ENCODE measurements at places on chromosomes 7 and 10.

DNA sequence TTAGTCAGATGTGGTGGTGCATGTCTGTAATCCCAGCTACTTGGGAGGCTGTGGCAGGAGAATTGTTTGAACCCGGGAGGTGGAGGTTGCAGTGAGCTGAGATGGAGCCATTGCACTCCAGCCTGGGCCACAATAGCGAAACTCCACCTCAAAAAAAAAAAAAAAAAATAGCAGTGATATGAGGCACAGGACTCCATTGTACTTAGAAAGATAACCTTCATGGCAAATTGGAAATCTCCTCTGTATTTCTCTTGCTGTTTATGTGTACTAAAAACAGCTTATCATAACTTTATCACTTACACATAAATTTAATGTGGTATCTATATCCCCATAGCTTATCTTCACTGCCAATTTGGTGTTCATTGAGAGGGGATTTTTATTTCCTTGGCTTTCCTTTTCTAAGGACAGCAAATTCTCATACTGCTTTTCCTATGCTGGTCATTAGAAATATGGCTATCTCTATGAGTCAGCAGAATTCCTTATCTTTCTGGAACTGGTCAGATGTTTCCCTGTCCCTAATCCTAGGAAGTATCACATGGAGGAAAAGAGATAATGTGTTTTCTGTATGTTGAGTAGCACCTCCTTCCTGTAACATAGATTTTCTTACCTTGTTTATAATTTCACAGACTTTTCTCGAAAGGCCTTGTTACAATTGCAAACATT lies 40.6 kb upstream of the ZEB1 start:
- DNase-seq: no peak

- DNase-seq: no peak
Measured at GRCh38 chr7:132433301-132433700, 143.0 kb downstream of the PLXNA4 start.

GRCh38 chr7:95980706-95981105 lies 208.4 kb downstream of the DYNC1I1 start:
- no peak for DNase-seq

GRCh38 chr10:80460399-80461207 lies 6.5 kb downstream of the TSPAN14 start:
- DNase-seq: no peak

GRCh38 chr10:86128360-86128759 lies 238.2 kb downstream of the GRID1 start:
- no peak for DNase-seq

DNA sequence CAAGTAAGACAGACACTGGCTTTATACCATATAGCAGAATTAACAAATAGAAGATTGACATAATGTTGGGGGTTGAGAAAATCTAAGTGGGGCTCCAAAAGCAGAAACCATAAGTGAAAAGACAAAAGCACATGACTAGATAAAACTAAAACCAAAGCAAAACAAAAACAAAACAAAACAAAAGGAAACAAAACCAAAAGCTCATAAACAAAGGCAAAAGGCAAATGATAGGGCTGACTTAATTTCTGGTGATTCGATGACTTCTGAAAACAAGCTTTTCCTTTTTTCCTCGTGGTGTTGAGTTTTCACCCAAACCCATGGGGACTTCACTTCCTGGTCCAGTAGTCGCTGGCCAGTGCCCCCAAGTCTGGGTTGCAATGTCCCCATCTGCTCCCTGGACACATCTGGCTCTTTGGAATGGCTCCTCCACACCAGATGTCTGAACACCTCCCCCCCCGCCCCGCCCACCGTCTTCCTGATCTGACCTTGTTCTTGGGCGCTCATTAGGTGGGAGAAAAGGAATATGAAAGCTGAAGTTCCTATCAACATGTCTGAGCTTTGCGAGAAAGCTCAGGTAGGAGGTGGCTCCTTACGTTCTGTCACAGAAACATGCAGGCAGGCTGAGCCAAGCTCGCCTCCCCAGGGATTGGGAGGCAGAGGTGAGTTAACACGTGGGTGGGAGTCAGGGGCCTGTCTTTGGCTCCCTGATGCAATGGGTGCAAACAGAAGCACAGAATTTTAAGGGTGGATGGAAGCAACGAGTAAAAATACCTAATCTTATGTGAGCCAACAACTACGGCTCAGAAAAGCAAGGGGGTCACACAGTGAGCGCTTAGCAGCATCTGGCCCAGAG lies 121.0 kb downstream of the NEURL1 start:
- no peak for DNase-seq

- DNase-seq: no peak
Measured at GRCh38 chr7:19017374-19017773, 100.1 kb downstream of the TWIST1 start.

GRCh38 chr10:5040010-5040673 lies 36.5 kb upstream of the AKR1C2 start:
- DNase-seq: no peak

DNA sequence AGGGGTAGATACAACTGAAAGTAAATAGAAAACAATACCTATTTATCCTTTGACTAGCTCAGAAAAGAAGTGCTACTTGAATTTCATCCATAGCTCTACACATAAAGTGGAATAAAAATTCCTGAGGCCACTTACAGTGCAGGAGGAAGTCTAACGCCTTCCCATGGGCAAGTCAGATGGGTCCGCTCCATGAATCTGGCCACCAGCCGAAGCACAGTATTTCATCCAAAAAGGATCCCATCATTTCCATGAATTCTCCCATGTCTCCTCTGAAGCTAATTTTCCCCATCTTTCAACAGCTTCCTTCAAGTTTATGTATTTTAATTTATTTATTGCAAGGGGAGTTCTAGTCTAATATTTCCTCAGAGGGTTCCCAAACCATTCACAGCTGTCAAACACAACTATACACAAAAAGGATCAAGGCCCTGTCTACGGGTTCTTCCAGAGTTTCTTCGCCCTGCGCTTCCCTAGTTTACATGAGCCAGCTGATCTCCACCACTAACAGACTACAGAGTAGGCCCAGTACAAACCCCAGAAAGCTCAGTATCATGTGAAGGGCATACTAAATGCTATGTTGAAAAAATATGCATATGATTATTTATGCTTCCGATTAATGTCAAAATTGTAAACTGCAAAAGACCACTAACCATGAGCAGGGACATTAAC lies 184.7 kb downstream of the DOCK4 start:
- DNase-seq: no peak

GRCh38 chr7:70435634-70436033 lies 696.3 kb upstream of the GALNT17 start:
- no peak for DNase-seq

GRCh38 chr10:29603223-29603896 lies 31.4 kb downstream of the SVIL start:
- no peak for DNase-seq

- no peak for DNase-seq
Measured at GRCh38 chr7:7321681-7322080, 139.3 kb downstream of the C1GALT1 start.

- no peak for DNase-seq
Measured at GRCh38 chr10:123139521-123140163, 3.9 kb downstream of the HMX3 start.

GRCh38 chr10:31383810-31384588 lies 65.0 kb downstream of the ZEB1 start:
- no peak for DNase-seq

- DNase-seq: no peak
Measured at GRCh38 chr7:86391813-86392212, 251.9 kb upstream of the GRM3 start.

GRCh38 chr10:33799281-33799943 lies 464.9 kb upstream of the NRP1 start:
- no peak for DNase-seq

GRCh38 chr10:28754930-28755718 lies 77.8 kb downstream of the BAMBI start:
- DNase-seq: no peak

DNA sequence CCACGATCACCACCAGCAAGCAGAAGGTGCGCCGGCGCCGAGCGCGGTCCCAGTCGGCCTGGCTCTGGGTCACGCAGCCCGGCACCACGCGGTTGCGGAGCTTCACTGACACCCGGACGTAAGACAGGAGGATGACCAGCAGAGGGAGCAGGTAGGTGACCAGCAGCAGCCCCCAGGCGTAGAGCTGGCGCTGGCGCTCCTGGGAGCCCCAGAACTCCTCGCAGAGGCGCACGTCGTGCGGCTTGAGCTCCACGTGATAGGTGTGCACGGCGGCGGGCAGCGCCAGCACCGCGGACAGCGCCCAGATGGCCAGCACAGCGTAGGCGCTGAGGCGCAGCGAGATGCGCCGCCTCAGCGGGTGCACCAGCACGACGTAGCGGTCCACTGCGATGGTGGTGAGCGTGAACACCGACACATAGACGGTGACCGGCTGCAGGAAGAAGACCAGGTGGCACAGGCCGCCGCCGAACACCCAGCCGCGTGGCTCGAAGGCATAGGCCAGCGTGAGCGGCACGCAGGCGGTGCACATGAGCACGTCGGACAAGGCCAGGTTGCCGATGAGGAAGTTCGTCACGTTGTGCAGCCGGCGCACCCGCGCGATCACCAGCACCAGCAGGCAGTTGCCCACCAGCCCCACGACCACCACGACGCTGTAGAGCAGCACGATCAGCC lies 920 bp downstream of the PRLHR start:
- DNase-seq: peak; percentile 9

- no peak for DNase-seq
Measured at GRCh38 chr10:124904796-124905195, 37.1 kb upstream of the ZRANB1 start.

DNA sequence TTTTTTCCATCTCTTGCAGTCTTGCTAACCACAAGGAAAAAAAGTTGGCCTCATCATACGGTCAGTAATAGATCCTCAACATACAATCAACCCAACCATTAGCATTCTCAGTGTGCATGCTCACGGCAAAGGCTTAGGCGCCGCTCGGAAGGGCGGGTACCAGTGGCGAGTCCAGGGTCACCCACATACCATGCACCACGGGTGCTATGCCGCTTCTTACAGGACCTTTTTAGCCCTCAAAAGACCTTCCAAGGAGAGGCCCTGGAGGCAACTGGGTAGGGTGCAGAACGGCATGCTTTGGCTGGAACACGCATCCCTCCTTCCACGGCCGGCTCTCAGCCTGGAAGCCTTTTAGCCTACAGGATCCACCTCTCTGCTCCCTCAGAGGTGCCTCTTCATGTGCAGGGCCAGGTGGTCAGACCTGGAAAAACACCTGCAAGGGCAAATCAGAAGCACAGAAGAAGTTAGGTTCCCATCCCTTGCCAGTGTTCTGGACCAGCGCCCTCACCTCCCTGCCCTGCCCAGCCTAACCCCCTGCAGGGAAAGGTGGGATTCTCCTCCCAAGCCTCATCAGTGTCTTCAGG lies 5.8 kb downstream of the KLF6 start:
- DNase-seq: no peak

DNA sequence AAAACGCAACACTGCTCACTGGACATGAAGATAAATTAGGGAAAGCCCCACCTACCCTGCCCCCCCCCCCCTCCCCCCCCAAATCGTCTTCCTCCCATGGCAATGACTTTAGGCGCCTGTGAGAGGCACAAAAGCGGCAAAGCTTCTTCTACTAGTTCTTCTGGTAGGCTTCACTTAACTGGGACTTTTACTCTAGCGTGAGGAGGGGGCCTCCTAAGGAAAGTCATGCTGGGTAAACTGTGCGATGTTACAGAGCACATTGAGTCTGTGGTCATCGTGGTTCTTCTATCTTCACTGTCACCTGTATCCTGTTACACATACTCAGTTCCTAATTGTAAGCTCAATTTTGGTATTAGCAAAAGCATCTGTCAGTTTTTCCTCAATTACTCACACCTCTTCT lies 25.1 kb downstream of the HSPB1 start:
- DNase-seq: no peak

DNA sequence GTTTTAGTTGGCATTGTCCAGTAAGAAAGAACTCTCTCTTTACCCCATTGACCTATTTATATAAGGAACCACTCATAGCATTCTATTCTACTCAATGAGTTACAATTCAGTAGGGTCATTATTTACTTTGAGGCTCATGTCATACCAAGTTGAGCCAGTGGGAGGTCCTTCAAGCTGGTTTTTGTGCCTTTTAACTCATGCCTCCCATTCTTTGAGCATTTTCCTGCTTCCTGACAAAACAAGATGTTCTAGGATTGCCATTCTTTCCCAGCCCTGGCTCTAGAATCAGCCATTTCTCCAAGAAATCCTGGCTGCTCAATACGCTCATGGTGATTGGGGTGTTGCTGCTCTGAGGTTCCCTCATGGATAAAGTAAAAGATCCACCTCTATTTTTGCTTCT lies 250.1 kb downstream of the ABCA13 start:
- no peak for DNase-seq

DNA sequence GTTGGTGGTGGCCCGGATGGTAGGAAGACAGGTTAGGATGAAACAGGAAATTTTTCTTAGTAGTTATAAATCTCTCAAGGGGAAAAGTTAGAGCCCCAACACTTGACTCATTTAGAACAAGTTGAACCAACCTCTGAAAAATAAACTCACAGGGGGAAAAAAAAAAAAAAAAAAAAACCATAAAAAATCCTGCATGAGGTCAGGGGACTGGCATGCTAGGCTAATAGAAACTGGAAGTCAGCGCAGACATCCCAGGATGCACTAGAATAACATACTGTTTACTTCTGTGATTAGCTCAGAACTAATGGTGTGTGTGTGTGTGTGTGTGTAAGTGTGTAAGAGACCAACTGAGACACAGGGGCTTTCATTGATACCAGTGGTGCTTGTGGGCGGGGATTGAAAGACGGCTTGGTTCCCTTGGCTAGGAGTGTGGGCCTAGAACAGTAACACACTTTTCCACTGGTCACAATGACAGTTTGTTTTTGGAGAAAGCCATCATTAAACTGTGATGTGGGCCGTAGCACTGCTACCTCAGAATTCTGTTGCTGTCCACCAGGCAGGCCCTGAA lies 491.6 kb upstream of the GALNT17 start:
- DNase-seq: no peak

GRCh38 chr7:101859411-101860106 lies 42.1 kb downstream of the CUX1 start:
- no peak for DNase-seq

GRCh38 chr7:27771111-27771510 lies 31.1 kb downstream of the TAX1BP1 start:
- DNase-seq: no peak

DNA sequence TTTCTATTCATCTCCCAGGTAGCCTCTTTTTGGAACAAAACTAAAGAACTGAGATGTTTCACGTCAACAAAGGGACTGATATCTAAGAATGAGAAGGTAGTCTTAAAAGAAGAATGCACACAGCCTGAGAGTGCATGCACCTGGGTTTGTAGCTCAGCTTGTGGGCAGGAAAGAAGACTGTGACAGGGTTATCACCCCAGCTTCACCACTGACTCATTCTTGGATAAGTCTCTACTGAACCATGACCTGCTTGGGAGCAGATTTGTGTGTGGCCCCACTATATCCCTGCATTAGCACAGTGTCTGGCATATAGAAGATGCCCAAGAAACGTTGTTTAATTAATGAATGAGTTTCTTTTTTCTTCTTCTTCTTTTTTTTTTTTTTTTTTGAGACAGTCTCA lies 187.5 kb downstream of the GPAM start:
- no peak for DNase-seq

- no peak for DNase-seq
Measured at GRCh38 chr10:120415709-120416330, 41.2 kb upstream of the PLPP4 start.

- DNase-seq: no peak
Measured at GRCh38 chr10:86113501-86113900, 253.1 kb downstream of the GRID1 start.

GRCh38 chr10:106897719-106898118 lies 266.8 kb downstream of the SORCS1 start:
- no peak for DNase-seq

All from CD8-positive, alpha-beta T cell (primary cell).